Stimulated activated naive CD8-positive, alpha-beta T cell treated with anti-CD3 and anti-CD28 coated beads, Interleukin-15, amount 100 ng/mL, for 72 hours (primary cell): ENCODE measurements at places on chromosomes 12 and 14.

DNA sequence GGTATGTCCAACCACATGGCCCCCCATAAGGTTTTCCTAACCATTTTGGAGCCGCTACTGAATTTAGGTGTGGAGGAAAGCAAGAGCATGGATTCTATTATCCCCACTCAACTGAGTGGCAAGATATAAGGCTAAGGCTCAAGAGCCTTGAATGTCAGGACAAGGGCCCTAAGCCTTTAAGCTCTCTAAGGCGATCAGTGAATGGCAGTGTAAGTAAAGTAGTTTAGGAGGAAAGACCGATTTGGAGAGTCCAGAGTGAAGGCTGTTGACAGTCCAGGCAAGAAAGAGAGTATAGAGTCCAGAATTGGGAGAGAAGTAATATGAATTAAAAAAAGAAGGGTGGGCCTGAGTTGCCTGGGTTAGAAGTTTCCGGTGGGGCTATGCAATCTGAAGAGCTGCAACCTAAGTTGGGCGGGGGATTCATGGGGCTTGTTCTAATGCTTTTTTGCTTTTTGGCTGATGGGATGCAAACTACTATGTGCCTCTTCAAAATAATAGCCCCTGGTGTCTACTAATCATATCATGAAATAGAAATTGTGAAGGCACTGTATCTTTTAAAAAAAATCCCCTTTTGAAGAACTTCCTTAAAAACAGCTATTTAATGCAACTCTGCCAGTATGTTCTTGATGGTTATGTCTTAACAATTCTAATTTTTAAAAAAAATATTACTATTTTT lies at the start of gene SPIC:
TSS of gene SPIC (plus strand) at position 626 of the 676 bp plus-strand sequence. CDS start 1,569 bp downstream, outside the sequence.
- DNase-seq, result no peak

DNA sequence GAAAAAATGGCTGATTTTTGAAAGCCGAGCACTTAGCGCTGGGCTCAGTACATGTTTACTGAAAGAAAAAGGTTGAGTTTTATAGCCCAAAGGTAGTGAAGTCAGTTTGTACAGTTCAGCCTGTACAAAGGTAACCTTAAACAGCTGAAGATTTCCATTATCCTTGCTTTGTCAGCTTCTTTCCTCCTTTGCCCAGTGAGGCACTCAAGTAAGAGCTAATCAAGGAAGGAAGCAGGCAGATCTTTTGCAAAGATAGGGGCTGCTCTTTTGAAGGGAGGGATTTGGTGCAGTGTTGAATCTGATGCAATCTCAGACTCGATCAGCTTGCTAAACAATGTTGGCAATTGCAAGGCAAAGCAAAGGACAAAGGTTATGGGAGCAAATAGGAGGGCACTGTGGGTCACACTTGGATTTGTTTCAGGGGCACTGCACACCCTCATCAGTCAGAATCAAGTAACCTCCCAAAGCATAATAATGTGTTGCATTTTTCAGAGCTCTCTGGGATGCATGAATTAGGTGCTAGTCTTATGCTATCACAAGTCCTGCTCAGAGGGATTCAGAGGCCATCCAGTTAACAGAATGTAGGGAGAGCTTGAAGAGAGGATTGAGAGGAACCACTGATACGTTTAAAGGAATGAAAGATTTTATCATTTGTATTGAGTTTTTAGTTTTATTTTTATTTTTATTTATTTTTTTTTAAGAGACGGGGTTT lies 44.4 kb downstream of the ANO6 start:
- DNase-seq, result no peak

GRCh38 chr12:109899783-109900751 lies at the start of gene TCHP:
Gene TCHP, plus strand, starts transcription at chr12:109900274. Its CDS starts 2,753 bp downstream, at chr12:109903027.
- peak; percentile 70 for DNase-seq

- no peak for DNase-seq
These were observed 7.5 kb downstream of the PTGR2 start for GRCh38 chr14:73859145-73859544.

DNA sequence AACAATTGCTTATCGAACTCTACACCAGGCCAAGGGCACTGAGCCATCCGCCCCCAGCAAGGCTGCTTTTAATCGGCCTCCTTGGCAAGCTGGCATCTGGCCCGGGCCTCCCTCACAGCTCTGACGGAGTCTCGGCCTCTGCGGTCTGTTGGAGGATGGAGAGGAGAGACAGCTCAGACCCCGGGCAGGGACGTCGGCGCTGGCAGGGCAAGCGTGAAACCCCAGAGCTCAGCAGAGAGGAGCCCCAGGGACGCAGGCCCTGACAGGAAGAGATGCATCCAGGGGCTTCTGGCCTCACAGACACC lies 17.5 kb downstream of the CAMKK2 start:
- no peak for DNase-seq

GRCh38 chr12:47105914-47106674 lies 26.3 kb upstream of the AMIGO2 start:
- no peak for DNase-seq
